PC-3 (cell line): ENCODE measurements at places on chromosomes 2 and 18. TPM values are rescaled to one million over a fixed set of nuclear protein-coding genes. Genes with fewer than 3 reads are reported as not detected.

DNA sequence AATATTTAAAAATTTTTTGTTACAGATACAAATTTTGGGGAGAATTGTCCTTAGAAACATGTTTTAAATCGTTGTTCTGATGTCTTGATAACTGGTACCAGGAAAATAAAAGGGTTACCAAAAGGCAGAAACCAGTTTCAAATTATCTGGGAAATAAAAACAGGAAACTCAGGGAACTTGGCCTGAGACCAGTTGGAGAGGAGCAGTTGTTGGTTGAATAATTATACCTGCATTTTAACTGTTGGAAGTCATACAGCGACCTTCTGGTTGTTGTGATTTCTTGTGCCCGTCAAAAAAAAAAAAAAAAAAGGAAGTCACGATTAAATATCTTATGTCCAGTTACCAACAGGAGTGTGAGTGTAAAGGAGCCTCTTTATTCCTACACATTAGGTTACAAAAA lies 51.8 kb downstream of the CRIM1 start:
- DNase-seq = no peak

DNA sequence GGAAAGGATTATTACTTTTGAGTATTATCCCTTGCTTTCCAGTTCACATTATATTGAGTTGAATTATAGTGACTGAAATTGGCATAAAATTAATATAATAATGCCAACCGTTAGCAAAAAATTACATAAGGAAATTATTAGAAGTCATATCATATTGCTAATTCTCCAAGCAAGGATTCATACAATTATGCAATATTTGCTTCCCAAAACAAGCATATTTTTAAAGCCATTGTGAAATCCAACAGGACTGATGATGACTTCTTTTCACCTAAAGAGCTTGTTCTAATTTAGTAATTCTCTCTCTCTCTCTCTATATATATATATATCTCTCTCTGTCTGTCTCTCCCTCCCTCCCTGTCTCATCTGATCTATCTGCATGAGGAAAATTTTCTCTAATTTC lies 283.5 kb downstream of the DSEL start:
- DNase-seq = no peak

GRCh38 chr2:237404413-237404812 lies 9.6 kb downstream of the COL6A3 start:
- no peak for DNase-seq

DNA sequence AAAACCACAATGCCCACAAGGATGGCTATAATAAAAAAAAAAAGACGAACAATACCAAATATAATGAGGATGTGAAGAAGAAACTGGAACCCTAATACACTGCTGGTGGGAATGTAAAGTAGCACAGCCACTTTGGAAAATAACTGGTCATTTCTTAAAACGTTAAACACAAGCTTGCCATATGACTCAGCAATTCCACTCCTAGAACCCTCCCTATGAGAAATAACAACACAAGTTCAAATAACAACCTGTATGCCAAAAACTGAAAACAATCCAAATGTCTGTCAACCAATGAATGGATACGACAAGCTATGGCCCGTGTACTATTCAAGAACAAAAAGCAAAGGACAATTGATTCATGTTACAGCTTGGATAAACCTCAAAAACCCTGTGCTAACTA lies 7.0 kb upstream of the ALPK2 start:
- peak; percentile 71 for DNase-seq

DNA sequence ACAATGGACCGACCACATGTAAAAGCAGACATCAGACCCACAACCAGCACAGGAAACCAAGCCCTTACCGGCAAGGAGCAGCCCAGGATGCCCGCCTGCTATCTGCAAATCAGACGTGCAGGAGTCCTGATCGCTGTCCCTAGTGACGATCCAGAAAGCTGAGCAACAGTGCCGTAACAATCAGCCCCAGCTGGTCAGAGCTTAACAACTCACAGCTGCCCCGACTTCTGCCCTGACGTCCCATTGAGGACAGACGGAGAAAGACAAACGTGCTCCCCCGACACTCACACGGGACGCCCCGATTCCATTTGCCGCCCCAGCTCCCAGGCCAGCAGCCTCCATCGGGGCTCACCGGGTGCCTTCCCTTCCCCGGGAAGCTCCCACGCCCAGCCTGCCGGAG lies 39.8 kb upstream of the PXDN start:
- no peak for DNase-seq

GRCh38 chr2:170711774-170712652 lies 3.1 kb upstream of the SP5 start:
- DNase-seq = no peak

- DNase-seq = no peak
Measured at GRCh38 chr2:121771976-121772742, 16.7 kb downstream of the TSN start.

GRCh38 chr18:10842861-10843260 lies 306.5 kb downstream of the PIEZO2 start:
- DNase-seq = no peak

DNA sequence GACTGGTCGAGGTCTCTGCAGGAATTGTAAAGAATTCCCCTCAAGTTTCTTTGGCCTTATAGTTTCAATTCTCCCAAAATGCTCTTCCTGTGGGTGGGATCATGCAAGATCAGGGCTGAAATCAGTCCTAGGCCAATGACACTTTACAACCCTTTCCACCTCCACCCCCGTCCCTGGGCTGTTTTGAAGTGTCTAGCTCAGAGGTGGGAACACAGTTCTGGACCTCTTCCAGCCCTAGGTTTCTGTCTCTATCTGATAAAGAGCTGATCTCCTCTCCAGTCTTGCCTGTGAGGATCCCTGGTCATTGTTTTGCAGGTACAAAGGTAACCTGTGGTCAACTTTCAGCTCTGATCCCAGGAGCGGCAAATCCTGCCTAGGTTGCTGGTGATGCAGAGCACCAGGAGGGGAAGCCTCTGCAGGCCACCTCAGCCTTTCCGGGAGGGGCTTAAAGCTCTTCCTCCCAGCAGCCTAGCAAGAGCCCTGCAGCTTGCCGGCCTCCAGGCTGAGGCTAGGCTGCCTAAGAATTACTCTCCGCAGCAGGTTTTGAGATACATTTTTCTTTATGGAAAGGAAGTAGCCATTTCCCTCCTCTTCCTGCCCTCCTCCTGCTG lies 69.8 kb upstream of the WIPF1 start:
- DNase-seq = no peak

The RANBP2 gene
- 39.9 and 42.2 TPM in 2 replicates for total RNA-seq

The PLGLB1 gene
- total RNA-seq = 0.62 and 2.9 TPM in 2 replicates
